ENCODE measurements at places on chromosomes 1 and 21.

DNA sequence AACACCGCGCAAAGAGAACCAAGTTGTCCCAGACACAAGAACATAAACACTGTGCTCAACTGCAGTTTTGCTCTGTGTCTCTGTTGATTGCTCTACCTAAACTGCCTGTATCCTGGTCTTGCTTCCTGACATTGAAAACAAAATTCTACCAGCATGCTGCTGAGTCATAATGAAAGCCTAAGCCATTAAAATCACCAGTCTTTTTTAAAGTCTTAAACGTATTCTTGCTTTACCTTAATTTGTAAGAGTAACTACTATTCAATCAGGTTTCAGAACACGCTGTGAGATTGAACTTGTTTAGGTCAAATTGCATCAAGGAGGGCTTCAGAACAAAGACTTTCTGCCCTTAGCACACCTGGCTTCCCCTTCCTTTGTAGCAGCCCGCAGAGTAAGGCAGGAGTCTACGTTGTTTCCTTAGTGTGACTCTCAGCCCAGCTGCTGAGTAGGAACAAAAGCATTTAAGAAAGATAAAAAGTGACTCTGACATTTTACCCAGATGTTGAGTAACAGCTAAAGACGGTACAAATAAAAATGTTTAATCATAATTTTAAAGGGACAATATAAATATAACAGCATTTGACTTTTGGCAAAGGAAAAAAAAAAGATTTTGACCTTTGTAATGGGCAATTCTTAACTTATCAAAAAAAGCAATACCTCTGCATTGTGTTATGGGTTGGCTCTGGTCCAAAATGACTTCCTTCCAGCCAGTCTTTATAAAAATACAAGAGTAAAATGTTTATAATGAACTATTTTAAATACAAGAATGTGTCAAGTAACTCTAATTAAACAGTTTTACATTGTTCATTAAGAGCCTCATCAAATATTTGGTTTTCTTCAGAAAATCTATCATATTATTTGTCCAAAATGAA, 186.9 kb upstream of the ADGRL4 start:
- no peak for DNase-seq

DNA sequence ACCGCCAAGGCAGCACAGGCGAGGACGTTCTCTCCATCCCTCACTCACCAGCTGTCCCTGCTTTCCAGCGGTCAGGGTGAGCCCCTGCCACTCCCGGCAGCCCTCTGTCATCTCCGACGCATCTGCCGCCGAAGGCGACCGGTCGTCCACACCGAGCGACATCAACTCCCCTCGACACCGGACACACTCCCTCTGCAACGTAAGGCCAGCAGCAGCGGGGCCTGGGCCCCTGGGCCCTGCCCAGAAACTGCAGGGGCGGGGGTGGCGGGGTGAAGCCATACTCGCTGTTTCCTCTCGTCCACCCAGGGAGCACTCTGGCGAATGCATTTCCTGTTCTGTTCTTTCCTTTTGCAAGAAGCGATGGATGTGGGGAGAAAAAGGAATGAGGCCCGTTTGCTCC, 93.4 kb upstream of the TMEM51 start:
- DNase-seq, result no peak

DNA sequence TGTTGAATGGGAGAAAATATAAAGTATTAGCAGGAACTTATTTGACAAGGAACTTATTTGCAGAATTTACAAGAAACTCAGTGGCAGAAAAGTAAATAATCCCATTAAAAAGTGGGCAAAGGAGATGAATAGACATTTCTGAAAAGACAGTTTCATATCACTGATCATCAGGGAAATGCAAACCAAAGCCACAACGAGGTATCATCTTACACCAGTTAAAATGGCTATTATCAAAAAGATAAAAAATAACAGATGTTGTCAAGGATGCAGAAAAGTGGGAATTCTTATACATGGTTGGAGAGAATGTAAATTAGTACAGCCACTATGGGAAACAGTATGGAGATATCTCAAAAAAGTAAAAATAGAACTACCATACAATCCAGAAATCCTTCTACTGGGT, 61.0 kb downstream of the SYT14 start:
- no peak for DNase-seq

- no peak for DNase-seq
Observed at GRCh38 chr1:110687250-110687649, 12.5 kb upstream of the KCNA3 start.

DNA sequence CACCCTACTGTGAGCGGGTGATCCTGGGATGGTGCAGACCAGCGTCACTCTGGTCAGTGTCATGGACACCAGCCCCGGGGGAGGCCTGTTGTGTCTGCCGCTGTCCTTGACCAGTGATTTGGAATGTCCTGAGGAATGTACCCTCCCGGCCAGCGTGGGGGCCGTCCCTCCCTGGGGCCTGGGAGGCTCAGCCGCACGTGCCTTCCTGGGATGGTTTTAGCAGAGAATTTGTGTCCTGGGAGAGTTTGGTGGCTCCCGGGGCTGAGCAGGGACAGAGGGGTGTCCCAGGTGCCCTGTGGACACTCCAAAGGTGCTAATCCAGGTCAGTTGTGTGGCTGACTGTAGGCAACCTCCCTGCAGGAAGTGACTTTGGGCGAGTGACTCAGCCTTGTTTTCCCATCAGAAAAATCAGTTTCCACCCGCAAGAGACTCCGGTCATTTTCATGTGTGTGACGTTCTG, 6.2 kb downstream of the ARHGEF16 start:
- no peak for DNase-seq

GRCh38 chr1:206962272-206962671, 8.0 kb downstream of the FCAMR start:
- DNase-seq, result no peak

DNA sequence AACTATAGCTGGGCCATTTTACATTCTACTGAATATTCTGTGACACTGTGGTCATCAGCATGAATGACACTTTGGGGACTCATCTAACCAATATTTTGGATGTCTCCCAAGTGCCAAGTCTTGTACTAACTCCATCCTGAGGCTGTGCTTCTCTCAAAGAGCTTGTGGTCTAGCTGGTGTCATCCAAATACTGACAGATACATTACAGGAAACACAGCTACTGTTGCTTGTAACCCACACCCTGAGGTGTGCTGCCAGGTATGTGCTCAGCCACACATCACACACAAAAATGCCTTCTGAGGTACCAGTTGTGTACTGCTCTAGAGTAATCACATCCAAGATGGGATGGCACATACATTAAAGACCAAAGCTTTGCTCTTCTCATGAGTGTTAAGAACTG, 81.6 kb downstream of the ST6GALNAC5 start:
- DNase-seq, result no peak

DNA sequence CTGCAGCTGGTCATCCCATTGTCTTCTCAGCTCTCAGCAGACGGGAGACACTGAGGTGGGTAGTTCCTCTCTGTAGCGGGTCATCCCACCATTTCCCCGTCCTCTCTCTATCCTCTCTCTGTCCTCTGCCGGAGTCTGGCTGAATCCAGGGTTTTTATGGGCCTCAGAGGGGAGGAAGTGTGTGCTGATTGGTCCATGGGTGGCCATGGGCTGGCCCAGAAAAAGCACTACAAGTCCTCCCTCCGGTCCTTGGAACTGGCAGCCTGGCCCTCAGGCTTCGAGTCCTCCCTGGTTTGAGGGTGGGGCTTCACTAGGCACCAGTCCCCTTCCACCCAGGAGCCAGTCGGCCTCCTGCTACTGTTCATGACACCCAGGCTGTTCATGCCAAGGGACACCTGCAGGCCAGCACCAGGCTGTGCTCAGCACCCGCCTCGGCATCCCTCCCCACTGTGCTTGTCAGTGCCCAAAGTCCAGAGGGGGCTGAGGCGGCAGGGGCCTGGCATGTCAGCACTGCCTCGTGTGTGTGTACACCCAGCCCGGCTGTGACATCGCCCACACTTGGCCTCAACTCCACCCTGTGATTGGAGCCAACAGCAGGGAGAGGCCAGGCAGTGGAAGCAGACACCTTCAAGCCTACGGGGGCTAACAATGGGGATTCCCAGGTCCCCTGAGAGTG, 23.0 kb upstream of the LRRC8C start:
- no peak for DNase-seq

DNA sequence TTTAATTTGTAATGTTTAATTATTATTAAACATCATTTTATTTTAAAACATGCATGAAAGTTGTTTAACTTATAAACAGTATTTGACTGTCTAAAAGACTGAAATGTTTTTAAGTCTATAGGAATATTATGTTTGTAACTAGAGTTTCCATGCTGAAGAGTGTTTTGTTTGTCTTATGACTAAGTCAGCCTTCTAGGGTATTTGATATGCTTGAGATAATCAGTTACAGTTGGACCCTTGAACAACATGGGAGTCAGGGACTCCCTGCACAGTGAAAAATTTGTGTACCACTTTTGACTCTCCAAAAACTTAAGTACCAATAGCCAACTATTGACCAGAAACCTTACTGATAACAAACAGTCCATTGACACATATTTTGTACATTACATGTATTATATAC, 45.5 kb upstream of the KANK4 start:
- no peak for DNase-seq

DNA sequence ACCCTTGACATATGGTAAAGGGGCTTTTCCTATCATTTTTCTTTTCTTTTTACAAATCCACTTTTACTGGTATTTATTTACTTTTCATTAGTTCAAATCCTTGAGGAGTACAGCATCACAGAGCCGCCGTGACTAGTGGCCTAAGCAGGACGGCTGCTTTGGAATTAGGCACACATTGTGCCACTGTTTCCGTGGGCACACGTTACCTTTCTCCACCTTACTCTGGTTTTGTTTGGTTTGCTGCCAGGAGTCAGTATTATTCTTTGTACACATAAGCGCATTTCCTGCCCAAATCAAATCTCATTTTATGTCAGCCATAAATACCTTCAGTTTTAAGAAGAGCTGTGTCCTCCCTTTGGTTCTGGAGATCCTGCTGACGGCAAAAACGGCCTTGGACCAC, 31.2 kb downstream of the SCCPDH start:
- DNase-seq, result no peak
